Naive thymus-derived CD4-positive, alpha-beta T cell (primary cell): ENCODE measurements at places on chromosomes 12 and 14. TPM values are rescaled to one million over a fixed set of nuclear protein-coding genes. Genes with fewer than 3 reads are reported as not detected.

DNA sequence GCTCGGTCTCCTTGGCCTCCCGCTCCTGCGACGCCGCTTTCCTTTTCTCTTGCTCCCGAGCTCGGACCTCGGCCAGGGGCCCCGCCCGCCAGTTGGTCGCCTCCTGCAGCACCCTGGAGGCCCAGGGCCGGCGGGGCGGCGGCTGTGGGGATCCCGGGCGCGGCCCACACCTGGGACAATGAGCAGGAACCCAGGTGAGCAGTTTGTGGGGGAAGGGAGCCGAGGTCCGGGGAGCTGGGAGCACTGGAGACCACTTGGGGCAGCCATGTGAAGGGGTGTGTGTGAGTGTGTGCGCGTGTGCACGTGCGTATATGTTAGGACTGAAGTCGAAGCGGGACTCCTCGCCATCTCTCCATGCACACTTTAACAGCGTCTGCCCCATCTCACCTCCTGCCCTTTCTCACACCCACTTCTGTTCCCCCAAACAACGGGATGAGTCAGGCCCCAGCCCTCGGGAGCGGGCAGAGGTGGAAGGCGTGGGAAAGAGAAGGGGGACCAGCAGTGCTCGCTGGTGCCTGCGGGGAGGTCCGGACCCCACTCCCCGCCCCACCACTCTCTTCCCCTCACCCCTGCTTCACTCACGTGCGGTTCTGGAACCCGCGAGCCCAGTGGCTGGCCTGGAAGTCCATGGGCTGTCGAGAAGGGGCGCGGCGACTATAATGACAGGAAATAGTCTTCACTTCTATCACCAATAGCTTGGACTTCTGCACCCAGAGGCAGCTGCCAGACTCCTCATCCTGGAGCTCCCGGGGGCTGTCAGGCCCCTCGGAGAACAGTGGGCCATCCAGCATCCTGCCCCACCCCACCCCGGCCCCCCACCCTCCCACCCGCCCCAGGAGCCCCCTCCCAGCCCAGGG is 450 bp downstream of the DDN start:
- no peaks in the 10 kb centered on the region for H3K27me3 ChIP-seq
- peak; percentile 53 for DNase-seq
- peak overlapping the region; percentile 56 for H3K4me3 ChIP-seq
- peaks cover 13% of the 10 kb centered on the region for H3K4me1 ChIP-seq
- no peaks in the 10 kb centered on the region for H3K36me3 ChIP-seq
- no peak overlapping the region for H3K27ac ChIP-seq

- H3K36me3 ChIP-seq, result peaks cover 6% of the 10 kb centered on the region
- no peak overlapping the region for H3K4me3 ChIP-seq
- H3K27me3 ChIP-seq, result no peaks in the 10 kb centered on the region
- no peak overlapping the region for H3K27ac ChIP-seq
Observed at GRCh38 chr14:70754991-70755390, 54.3 kb downstream of the MAP3K9 start.

ABCC9 gene
- total RNA-seq, result not detected

DNA sequence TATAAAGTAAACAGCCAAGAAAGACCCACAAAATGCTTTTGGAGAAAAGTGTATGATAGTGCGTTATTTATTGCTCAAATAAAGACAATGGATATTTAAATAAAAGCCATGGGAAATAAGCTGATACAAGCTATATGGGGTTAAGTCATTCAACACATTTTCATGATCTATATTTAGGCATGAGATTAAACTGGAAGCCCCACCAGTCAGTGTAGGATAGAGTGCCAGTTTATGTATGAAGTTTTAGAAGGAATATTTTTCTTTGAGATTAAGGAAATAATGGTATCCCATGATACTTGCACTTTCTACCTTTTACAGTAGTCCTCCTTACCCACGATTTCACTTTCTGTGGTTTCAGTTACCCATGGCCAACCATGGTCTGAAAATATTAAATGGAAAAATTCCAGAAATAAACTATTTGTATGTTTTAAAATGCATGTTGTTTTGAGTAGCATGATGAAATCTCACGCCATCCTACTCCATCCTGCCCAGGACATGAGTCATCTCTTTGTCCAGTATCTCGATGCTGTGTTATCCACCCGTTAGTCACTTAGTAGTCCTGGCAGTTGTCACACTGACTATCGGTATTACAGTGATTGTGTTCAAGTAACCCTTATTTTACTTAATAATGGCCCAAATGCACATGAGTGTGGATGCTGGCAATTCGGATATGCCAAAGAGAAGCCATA is 22.3 kb downstream of the SYT1 start:
- no peak overlapping the region for H3K27ac ChIP-seq
- no peaks in the 10 kb centered on the region for H3K4me1 ChIP-seq
- H3K36me3 ChIP-seq, result no peaks in the 10 kb centered on the region
- H3K4me3 ChIP-seq, result no peak overlapping the region

DNA sequence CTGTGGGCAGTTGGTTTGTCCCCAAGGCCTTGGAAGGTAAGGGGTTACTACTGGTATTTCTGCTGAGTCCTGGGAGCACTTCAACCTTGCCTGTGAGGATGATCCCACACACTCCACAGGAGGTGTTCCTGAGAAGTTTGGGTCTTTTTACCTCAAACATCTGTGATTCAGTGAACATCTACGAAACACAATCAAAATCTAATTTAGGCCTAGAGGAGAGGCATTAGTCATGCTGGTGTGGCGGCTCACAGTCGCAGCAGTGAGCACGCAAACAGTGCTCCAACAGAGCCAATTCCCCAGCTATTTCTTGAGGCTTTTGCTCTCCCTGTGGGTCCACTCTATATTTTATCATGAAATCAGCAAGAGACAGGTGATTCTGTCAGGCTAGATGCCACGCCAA is 107.6 kb downstream of the APAF1 start:
- no peaks in the 10 kb centered on the region for H3K36me3 ChIP-seq
- no peak for DNase-seq
- H3K4me3 ChIP-seq, result no peak overlapping the region
- no peaks in the 10 kb centered on the region for H3K4me1 ChIP-seq
- no peak overlapping the region for H3K27ac ChIP-seq

IFT81 gene
- 1.0 TPM for total RNA-seq

DNA sequence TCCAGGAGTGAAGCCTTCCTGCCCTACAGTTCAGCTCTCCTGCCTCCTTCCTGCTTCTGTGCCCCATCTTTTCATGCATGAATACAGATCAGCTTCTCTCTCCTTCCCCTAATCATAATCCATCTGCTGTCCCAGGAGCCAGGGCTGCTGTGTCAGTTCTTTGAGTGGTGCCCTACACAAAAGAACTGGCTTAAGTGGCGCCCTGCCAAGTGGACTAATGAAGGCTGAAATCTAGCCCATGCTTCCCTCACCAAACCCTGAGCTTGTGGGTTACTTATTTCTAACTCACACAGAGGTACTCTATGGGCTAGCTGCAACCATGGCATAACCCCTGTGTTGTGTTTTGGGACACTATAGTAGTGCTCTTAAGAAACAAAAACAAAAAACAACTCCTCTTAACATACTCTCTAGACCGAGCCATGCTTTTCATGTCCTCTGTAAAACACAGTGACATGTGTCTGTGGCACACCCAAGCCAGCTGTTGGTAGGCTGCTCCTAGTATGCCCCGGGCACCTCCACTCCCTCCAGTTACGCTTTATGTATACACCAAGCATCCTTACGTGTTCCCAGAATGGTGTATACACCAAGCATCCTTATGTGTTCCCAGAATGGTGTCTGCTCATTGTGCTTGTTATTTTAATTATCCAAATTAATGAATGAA is 19.3 kb upstream of the ETV6 start:
- H3K36me3 ChIP-seq, result no peaks in the 10 kb centered on the region
- H3K4me1 ChIP-seq, result no peaks in the 10 kb centered on the region
- no peak overlapping the region for H3K4me3 ChIP-seq
- no peak overlapping the region for H3K27ac ChIP-seq
- no peak for DNase-seq
- H3K27me3 ChIP-seq, result no peaks in the 10 kb centered on the region

- H3K4me3 ChIP-seq, result no peak overlapping the region
- no peaks in the 10 kb centered on the region for H3K27me3 ChIP-seq
Observed at GRCh38 chr14:101122237-101123141, 219.0 kb upstream of the RTL1 start.

- H3K27ac ChIP-seq, result no peak overlapping the region
- H3K36me3 ChIP-seq, result peaks cover 11% of the 10 kb centered on the region
- H3K4me1 ChIP-seq, result no peaks in the 10 kb centered on the region
- H3K4me3 ChIP-seq, result no peak overlapping the region
- no peak for DNase-seq
Observed at GRCh38 chr12:67645601-67646000, 2.9 kb upstream of the DYRK2 start.

GRCh38 chr14:100874051-100874410 is 29.5 kb downstream of the RTL1 start:
- H3K36me3 ChIP-seq, result no peaks in the 10 kb centered on the region
- H3K4me1 ChIP-seq, result no peaks in the 10 kb centered on the region
- no peak overlapping the region for H3K27ac ChIP-seq
- H3K27me3 ChIP-seq, result no peaks in the 10 kb centered on the region

DNA sequence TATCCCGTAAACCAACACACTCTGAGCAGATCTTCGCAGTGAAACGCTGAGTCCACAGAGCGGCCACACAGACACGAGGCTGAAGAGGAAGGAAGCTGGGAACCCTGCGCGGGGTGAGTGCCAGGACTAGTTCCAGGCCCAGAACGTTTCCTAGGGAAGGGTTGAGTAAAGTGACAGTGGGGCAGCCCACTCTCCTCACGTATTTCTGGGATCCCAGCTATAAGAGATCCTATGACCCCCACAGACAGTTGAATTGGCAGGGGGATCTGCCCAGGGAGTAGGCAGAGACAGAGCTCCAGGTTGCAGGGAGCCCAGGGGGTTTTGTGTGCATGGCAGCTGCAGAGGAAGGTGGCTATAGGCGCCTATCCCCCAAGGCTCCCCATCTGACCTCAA is 51.1 kb downstream of the GTF2A1 start:
- H3K27ac ChIP-seq, result peak overlapping the region; percentile 54
- H3K4me1 ChIP-seq, result peaks cover 17% of the 10 kb centered on the region
- no peaks in the 10 kb centered on the region for H3K27me3 ChIP-seq
- DNase-seq, result no peak
- no peaks in the 10 kb centered on the region for H3K36me3 ChIP-seq

DNA sequence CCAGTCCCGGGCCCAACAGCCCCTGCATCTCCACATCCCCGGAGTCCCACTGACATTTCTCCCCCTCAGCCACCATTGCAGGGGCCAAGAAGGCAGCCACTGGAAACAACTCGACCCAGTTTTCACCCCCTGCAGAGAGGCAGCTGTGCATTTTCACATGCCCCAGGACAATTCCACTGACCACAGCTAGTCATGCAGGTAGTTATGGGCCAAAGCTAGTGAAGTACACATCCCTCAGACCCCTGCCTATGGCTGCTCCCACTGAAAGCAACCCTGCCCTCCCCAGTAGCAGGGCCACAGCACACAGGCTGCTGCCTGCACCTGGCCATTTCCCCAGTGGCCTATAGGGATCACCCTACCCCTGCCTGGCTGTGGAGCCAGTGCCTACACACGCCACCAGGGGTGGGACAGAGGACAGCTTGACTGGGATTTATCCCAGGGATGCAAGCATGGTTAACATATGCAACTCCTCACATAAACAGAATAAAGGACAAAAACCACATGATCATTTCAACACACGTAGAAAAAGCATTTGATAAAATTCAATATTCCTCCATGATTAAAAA is 154.0 kb downstream of the NDUFA12 start:
- H3K27ac ChIP-seq, result no peak overlapping the region
- H3K27me3 ChIP-seq, result no peaks in the 10 kb centered on the region
- H3K4me1 ChIP-seq, result no peaks in the 10 kb centered on the region
- H3K36me3 ChIP-seq, result no peaks in the 10 kb centered on the region
- H3K4me3 ChIP-seq, result no peak overlapping the region

DTX1 gene
- 15.8 TPM for total RNA-seq

NRXN3 gene
- not detected in 2 replicates for total RNA-seq

DNAH10 gene
- total RNA-seq, result 0.10 and 0.18 TPM in 2 replicates

YEATS4 gene
- total RNA-seq, result 16.5 TPM

DNA sequence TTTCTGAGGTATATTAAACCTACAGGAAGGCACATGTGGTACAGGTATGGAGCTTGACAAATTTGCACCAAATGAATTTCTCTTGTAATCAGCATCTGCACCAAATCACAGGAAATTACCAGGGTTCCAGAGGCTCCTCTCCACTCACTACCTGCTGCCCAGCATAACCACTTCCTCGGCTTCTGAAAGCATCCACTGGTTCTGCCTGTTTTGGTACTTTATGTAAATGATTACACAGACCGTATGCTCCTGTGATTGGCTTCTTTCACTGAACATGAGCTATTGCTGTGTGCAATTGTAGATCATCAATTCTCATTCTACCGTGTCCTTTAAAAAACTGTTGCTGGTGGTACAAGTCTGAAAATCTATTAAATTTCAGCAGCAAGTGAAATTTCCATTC is 522.1 kb downstream of the TMEM132D start:
- H3K27me3 ChIP-seq, result no peaks in the 10 kb centered on the region
- H3K4me1 ChIP-seq, result no peaks in the 10 kb centered on the region
- no peaks in the 10 kb centered on the region for H3K36me3 ChIP-seq
- no peak for DNase-seq

DNA sequence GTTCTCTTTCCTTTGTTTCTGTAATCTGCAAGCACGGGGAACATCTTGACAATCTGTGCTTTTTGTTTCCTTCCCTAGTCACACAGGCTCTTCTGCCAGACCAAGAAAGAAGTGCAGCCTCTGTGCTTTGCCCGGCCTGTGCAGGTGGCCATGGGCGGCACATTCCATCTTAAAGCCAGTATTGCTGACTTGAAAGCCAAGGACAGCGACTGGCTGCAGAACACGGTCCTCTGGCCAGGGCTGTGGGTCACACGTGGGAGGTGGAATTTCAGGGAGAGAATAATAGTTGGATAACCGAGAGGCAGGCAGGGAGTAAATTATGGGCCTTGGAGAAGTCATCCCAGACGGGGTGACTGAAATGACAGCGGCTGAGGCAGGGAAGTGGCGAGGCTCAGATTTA is 24.8 kb downstream of the FNTB start:
- H3K36me3 ChIP-seq, result peaks cover 6% of the 10 kb centered on the region
- no peak overlapping the region for H3K27ac ChIP-seq
- H3K4me3 ChIP-seq, result no peak overlapping the region
- H3K4me1 ChIP-seq, result no peaks in the 10 kb centered on the region

GRCh38 chr14:63388766-63389431 is 70.2 kb upstream of the GPHB5 start:
- no peak overlapping the region for H3K4me3 ChIP-seq
- peak; percentile 23 for DNase-seq
- H3K27me3 ChIP-seq, result no peaks in the 10 kb centered on the region
- H3K4me1 ChIP-seq, result no peaks in the 10 kb centered on the region
- peaks cover 49% of the 10 kb centered on the region for H3K36me3 ChIP-seq

- peaks cover 14% of the 10 kb centered on the region for H3K4me1 ChIP-seq
- H3K4me3 ChIP-seq, result no peak overlapping the region
- H3K36me3 ChIP-seq, result no peaks in the 10 kb centered on the region
- no peaks in the 10 kb centered on the region for H3K27me3 ChIP-seq
Observed at GRCh38 chr14:63908667-63909264, 56.0 kb downstream of the SYNE2 start.
